ENCODE measurements at places on chromosomes 7 and 10.

GRCh38 chr10:43267811-43268210 lies 946 bp upstream of the RASGEF1A start:
- no peak for DNase-seq

- DNase-seq: no peak
These were observed 675 bp downstream of the IL6 start for GRCh38 chr7:22727714-22728035.

DNA sequence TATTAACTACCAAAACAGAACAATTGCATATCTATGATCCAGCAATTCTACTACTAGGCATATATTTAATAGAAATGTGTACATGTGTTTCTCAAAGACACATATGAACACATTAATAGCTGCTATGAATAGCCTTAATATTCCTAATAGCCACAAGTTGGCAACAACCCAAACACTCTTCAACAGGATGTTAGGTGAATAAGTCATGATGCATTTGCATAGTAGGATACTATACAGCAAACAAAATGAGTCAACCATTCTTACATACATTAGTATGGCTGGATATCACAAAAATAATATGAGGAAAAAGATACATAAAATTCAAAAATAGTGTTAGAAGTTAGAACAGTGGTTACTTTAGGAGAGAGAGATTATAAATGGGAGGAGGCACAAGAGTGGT lies 26.8 kb upstream of the ZNF746 start:
- DNase-seq: no peak

- DNase-seq: no peak
These were observed 172.3 kb downstream of the C1GALT1 start for GRCh38 chr7:7354674-7355073.

DNA sequence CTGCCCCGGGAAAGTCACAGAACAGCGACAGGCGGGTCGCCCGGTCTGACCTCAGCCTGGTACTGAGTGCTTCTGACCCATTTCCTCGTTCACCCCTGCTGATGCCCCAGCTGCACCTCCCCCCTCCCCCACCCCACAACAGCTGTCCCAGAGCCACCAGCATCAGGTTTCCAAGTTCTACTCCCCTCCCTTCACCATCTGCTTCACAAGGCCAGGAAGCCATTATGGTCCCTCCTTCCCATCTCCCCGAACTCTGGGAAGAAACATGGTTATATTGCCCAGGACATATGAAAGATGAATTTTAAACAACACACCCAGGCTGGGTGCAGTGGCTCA lies 301.9 kb upstream of the GALNT17 start:
- no peak for DNase-seq

DNA sequence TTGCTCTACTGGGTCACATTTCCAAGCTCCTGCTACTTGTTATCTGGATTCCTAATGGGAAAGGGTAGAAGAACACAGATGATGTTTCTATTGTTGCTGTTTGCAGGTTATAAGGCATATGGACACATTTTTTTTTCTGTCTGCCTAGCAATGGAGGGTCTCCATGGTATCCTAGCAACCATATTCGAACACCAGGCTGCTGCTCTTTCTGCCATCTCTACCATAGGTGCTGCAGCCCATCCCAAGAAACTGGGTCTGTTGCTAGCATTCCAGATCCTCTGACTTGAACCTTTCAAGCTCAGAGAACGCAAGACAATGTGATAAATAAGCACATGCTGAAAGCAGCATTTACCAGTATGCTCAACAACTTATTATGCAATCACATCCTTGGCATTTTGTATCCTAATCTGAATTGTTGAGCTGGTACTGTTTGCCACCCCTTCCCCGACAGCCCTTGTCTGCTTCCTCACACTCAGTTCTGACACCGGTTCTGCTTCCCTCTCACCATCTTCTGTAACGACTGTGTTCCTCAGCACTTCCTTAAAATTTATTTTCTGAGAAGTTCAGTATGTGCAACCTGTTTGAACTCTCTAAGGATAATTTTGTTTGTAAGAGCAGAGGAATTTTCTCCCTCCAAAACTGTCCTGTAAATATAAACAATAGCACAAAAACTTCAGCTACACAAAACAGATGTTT lies 6.2 kb downstream of the PRKG1 start:
- no peak for DNase-seq

DNA sequence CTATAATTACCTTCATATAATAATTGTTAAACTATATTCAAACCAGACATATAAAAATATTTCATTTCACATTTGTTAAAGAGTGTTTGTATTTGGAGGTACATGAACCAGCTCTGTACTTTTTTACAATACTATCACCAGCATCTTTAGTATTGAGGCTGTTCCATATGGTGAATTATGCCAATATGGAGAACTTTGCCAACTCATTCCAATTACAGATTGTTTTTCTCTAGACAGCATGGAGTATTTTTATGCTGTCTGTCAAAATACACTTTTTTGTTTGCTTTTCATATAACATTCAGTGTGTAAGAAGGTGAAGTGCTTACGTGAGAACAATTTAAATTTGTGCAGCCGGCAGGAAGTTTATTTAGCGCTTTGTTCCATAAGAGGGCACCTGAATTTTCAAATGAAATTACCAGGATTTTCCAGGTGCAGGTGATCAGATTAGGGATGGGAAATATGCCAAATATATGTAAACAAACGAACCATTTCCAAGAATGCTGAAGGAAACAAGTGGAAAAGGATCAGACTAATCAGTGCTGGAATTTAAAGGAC lies 54.9 kb downstream of the SEMA3E start:
- DNase-seq: no peak

- no peak for DNase-seq
These were observed 116.0 kb upstream of the IMMP2L start for GRCh38 chr7:111678281-111678680.

DNA sequence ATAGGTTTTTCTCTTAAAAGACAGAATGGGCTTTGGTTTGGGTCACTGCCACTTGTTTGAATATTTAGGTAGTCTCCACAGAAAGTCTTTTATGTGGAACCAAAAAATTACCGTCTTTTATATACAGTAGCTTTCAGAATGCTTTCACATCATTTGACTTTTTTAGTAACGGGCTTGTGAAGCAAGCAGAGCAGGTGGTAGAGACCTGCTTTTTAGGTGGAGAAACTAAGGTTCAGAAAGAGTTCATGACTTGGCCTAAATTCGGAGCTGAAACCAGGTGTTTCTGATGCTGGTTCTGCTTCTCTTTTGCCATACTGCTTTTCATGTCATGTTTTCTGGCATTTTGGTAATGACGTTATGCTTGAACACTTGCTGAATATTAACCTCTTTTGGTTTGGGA lies 36.3 kb downstream of the GARS1 start:
- no peak for DNase-seq

DNA sequence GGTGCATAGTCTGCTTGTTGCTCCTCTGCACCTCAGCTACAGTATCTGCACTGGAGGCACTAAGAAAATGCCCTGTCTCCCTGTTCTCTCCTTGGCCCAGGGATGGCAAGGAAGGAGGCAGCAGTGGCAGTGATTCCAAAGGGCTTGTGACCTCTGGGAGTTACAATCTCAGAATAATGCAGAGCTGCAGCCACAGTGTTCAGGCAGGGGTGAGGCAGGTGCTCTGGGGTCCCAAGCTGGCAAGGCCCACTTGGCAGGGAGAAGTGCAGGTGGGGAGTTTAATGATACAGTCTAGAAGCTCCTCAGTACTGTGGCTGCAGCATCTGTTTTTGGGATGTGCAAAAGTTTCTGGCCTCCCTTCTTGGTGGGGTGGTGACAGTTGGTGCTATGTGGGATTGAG lies 456.4 kb downstream of the CCSER2 start:
- no peak for DNase-seq

DNA sequence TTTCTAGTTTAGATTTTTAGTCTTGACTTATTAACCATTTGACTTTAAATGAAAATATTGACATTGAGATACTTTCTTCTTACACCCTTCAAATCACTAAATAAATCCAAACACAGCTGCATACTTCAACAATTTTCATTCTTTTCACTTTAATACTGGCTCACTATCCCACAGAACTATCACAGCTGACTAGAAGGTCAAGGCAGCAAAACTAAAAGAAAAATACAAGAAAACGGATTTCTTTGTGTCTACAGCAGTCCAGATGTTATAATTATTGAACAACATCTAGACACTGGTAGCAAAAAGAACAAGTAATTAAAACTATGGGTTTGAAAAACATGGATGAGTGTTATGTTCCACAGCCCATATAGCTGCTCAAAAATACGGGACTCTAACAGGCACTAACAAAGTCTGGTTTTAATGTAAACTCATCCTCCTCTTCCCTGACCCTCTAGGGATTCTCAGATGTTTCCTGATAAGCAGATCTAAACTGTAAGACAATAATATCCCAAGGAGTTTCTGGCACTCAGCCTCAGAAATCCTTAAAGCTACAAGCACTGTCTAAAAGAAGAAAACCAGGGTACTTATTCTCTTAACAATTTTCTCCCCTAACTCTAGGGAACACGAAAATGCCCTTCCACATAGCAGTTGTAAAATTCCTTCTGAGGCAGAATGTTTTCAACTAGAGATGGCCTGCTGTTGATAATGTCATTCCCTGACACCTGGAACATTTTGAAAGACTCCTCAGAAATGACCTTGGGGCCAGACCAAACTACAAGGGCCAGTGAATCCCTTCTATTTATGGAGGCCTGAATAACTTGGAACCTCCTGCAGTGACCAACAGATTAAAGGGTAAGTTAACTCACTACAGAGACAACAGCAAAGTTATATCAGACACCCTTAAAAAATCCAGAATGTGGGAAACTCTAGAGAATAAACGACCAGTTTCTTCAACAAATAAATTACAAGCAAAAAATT lies 12.8 kb downstream of the DNMBP start:
- DNase-seq: no peak

- no peak for DNase-seq
These were observed 79.9 kb downstream of the HYCC1 start for GRCh38 chr7:22934023-22934422.

GRCh38 chr10:84522612-84523462 lies 194.4 kb downstream of the CCSER2 start:
- no peak for DNase-seq

GRCh38 chr7:12524794-12525386 lies 45.6 kb upstream of the SCIN start:
- no peak for DNase-seq

- DNase-seq: peak; percentile 32
These were observed 75.3 kb upstream of the CC2D2B start for GRCh38 chr10:95832216-95833041.

DNA sequence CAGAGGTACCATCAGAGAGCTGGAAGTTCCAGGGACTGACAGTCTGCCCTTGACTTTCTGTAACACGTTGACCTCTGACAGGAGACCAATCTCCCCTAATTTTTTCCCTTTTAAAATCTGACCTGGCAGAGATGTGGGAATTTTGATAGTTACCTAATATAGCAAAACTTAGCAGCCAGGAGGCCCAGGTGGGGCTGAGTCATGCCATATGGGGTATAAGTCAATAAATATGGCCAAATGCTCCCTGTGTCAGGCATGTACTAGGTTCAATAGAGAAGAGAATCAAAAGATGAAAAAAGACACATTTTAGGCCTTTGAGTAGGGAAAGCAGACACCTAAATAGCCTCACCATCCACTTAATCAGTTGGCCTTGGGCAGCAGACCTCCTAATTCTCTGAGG lies 6.1 kb upstream of the GRK5 start:
- DNase-seq: no peak

GRCh38 chr10:43294241-43294658 lies 27.4 kb upstream of the RASGEF1A start:
- peak; percentile 27 for DNase-seq

- no peak for DNase-seq
These were observed 126.7 kb downstream of the INHBA start for GRCh38 chr7:41576166-41576565.

- no peak for DNase-seq
These were observed 44.9 kb downstream of the PNLIPRP2 start for GRCh38 chr10:116665541-116666125.

DNA sequence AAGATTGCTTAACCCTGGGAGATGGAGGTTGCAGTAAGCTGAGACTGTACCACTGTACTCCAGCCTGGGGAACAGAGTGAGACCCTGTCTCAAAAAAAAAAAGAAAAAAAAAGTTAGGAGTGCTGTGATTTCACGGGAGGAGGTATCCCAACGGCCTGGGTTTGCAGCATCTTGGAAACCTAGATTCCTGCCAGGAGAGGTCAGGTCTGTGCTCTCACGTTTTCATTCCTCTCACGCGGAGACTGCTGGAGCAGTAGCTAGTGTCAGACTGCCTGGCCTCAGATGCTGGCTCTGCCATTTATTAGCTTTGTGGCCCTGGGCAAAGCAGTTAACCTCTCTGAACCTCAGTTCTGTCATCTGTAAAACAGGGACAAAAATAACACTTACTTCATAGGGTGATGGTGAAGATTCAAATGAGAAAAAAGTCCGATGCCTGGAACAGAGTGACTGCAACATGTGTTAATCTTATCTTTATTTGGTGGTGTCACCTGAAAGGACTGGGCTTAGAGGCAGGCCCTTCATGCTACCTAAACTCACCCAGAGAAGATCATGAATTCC lies 94.9 kb downstream of the GAD2 start:
- no peak for DNase-seq

GRCh38 chr7:28830846-28831245 lies 127.3 kb downstream of the TRIL start:
- DNase-seq: no peak

DNA sequence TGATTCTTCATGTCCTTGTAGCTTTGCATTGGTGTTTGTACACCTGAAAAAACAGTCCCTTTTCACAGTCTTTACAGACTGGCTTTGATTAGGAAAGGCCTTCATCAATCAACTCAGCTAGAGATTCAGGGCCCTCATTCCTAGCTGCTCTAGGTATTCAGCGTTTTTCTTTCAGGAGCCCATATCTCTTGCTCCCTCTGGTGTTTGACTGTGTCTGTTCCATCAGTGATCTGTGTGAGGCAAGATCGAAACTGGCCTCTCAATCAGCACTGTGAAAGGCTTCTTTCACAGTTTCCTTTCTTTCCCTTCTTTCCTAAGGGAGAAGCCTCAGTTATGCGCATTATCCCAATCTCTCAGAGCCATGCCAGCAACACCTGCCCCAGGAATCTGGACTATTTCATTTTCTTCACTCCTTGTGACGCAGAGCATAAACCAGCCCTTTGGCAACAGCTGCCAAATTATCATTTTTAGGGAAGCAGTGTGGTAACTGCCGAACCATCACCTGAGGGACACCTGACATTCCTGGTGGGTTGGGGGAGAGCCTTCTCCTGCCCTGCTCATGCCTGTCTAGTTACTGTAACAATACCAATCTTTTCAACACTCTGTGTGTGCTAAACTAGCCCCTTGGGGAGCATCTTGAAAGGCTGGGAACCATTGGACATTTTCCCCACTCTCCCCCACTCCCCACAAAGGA lies 75.7 kb upstream of the CCDC71L start:
- peak; percentile 52 for DNase-seq

DNA sequence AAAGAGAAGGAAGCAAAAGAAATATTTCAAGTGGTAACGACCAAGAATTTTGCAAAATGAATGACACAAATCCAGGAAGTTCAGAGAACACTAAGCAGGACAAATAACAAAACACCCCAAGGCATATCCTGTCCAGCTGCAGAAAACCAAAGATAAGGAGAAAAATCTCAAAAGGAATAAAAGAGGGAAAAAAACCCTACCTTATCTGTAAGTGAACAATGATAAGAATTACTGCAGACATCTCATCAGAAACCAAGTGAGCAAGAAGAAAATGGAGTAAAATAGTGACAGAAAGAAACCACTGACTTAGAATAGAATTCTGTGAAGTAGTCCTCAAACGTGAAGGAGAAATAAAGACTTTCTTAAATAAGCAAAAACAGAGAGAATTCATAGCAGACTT lies 21.8 kb downstream of the CARD11 start:
- no peak for DNase-seq
